KBM-7 (cell line): ENCODE measurements at places on chromosomes 3 and 15.

DNA sequence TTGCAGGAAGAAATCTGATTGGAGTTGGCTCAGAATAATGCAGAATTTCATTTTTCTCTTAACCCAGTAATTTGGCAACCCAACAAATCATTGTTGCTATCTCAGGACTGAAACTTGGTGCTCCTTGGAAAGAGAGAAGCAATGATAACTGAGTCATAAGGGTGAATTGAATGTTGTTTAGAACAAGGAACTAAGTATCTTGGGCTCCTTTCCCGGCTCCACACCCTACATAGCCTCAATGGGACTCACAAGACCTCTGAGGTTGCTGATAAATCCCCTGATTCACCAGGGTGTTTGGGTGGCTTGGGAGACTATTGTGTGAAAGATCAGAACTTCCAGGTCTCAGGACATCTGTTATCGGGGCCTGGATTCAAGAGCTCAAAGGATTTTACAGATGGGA, 7.8 kb upstream of the RAB8B start:
- no peak for DNase-seq

GRCh38 chr15:80904998-80905397, 84.6 kb downstream of the MESD start:
- no peak for DNase-seq

DNA sequence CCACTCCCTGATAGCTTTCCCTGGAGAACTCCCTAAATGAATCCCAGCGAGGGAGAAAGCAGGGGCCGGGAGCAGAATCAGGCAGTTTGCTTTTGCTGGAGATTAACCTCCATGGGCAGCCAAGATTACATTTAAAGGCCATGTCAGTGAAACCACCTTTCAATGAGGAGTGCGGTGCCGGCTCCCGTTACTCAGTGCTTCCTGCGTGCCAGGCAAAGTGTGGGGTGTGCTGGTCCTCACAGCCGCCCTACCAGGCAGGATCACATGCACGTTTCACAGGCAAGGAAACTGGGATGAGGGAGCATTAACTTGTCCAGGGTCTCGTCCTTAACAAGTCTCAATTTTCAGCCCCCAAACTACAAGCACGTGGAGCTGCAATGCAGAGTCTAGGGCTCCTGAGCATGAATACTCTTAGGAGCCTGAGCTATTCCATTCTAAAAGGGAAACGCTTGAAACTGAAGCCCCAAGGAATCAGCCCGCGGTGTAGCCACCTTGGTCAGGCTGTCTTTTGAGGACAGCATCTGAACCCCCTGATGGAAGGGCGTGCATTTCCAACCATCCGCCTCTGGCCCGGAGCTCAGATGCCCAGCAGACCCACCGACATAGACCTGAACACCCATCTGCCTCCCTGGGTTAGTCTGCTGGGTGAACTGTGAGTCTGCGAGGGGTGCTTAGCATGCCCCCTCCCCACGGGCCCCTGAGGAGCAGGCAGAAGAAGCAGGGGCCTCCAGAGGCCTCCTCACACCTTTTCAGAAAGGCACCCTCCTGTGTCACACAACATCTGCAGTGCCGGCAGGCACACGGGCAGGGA, 5.6 kb downstream of the IGDCC3 start:
- no peak for DNase-seq

GRCh38 chr3:124397088-124397487, 333.2 kb upstream of the UMPS start:
- DNase-seq, result no peak

- DNase-seq, result no peak
Observed at GRCh38 chr3:197499427-197499826, 56.3 kb downstream of the BDH1 start.

DNA sequence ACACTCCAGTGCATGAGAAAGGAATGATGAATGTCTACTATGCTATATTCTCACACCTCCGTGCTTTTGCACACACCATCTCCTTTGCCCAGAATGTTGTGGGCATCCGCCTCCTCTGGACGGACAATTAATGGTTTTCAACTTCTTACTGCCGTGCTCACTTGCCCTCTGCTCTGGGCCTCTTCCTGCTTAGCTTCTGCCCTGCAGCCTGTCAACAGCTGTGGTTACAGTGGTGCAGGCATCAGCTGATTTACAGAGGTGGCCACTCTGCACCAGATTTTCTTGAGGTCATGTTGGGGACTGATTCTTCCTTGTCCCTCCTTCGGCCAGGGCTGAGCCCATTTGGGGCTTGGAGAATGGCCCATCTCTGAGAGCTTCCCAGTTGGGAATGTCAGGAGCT, 56.5 kb upstream of the TMEM115 start:
- no peak for DNase-seq

DNA sequence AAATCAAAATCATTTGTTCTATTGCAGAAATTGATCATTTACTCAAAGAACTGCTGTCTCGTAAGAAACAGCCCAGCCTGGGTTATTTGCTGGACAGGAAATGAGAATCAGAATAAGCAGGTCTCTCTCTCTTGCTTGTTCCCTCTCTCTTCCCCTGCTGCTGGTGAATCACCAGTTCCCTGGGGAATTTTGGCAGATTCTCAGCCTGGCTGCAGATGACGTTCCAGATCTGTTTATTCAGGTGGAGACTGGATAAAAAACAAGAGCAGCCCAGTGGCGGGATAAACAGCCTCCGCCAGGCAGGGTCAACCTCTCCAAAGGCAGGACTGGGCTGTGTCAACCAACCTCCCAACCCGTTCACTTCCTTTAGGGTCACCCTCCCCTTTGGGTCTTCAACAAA, 72.1 kb downstream of the LRIG1 start:
- DNase-seq, result no peak

GRCh38 chr3:77404871-77405270, 365.0 kb downstream of the ROBO2 start:
- DNase-seq, result no peak

DNA sequence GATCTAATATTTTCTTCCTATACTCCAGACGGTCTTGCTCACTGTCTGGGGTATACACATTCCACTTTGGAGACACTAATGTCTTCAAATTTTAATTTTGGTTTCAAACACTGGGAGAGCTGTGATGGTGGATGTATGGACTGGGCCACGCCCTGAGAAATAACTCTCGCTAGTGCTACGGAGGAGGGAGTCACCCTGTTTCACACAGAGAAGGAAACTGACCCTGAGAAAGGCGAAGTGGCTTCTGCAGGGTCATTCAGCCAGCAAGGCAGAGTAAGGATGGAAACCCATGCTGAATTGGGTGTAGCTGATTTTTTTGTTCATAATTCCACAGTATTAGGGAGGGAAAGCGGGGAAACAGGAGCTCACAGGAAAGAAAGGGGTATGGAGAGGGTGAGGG, 8.6 kb upstream of the SKIC8 start:
- no peak for DNase-seq

DNA sequence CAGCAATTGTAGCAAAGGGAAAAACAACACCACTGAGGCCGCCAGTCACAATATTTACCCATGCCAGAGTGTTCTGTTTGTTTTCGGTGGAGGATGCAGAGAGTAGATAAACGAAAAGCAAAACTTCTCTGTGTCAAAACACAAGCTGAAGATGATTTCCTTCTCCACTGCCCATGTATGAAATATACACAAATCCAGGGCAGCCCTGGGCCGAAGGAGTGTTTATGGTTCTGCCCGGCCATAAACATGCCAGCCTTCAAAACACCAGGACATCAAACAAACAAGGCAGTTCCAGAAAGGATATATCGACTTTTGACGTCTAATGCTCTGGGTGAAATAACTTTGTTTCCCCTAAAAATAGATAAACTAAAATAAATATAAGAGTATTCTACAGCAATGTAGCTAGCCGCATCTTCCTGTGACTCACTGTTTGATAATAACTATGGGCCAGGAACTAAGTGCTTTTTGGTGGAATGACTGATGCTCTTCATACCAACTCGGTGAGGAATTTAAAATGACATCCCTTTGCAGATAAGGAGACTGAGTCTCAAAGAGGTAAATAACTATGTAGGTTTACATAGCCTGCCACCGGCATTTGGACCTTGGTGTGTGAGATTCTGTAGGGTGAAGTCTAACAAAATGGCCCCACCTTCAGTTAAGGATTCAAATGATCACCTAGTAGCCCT, 82.8 kb downstream of the MAGI1 start:
- no peak for DNase-seq

DNA sequence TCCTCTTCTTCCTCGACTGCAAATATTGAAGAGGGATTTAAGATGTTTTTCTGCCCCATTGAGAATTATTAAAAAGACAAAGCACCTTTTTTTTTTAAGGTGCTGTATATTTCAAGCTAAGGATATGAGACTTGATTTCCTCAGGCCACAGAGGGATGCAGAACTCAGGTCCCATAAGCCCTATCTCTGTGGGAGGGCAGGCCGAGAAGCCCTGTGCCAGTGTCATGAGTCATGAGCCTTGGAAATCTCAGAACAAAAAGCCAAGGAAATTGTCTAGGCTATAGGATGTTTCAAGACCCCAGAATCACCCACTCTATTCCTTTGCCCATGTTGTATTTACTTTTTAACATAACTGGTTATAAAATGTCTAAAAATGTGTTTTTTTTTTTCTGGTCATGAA, 7.3 kb downstream of the ESYT3 start:
- no peak for DNase-seq

- DNase-seq, result no peak
Observed at GRCh38 chr15:100114100-100114499, 227.7 kb downstream of the ADAMTS17 start.

- DNase-seq, result no peak
Observed at GRCh38 chr3:117871934-117872333, 1162.4 kb downstream of the TUSC7 start.

GRCh38 chr15:59138243-59138642, 33.3 kb downstream of the CCNB2 start:
- DNase-seq, result peak; percentile 81

- no peak for DNase-seq
Observed at GRCh38 chr15:40087991-40088928, 20.4 kb downstream of the BMF start.

DNA sequence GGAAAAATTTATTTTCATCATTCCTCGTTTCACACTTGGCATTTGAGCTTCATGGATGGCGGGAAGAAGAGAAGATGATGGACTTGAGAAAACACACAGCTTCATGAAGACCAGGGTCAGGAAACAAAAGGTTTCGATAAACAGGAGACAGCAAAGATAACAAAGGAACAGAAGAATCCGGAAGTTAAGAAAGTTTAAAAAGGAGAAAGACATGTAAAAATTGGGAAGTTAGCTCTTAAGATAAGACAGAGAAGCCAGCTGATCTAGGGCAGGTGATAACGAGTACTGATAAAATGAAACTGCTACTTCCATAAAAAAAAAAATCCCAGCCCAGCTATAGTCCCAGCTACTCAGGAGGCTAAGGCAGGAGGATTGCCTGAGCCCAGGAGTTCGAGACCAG, 23.9 kb downstream of the IL5RA start:
- DNase-seq, result peak; percentile 71

- peak; percentile 10 for DNase-seq
Observed at GRCh38 chr3:119350114-119350513, 55.9 kb downstream of the ARHGAP31 start.

DNA sequence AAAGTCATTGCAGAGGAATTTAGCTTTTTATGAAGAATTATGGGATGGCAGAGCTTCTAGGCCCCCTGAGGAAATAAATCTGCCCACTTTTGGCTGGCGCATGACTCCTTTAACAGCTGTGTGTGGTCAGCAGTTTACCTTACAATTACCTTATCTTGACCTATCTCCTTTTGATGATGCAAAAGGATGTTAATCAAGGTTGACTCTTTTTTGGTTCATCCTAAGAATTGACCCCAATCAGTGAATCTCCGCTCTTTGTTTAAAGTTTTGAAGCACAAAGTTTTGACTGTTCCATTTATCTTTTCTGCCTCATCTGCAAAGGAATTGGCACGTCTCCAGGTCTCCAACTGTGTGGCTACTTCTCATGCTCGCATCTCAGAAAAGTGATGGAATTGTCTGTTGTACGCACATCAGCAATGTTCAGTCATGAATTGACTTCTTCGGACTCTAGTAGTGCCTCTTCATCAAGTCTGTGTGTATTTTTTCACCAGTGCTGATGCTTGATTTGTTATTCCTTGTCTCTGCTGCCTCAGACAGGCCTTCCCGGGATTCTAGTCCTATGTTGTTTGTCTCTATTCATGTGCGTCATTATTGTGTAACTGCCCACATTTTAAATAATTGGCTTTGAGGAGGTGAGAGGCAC, 196.2 kb upstream of the CFAP20DC start:
- no peak for DNase-seq

GRCh38 chr15:77591968-77592613, 40.6 kb downstream of the LINGO1 start:
- DNase-seq, result no peak

DNA sequence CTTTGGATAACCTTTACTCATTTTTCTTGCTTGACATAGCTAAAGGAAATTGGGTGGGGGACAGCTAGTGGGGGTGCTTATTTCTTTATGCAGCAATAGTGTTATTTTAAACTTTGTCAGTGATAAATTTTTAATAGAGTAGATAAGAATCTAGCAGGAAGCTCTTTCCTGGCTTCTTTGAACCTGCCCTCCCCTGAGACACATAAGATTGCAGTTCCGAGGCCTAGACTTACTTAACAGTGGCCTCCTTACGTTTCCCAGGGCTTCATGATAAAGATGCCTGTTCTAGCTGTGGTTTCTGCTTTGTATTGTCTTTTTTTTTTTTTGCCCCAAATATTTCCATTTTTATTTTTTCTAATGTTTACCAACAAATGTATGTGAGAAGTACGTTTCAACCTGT, 170.1 kb downstream of the VPS8 start:
- no peak for DNase-seq

GRCh38 chr3:23253214-23253613, 50.1 kb downstream of the UBE2E2 start:
- no peak for DNase-seq

GRCh38 chr15:56052395-56053045, 59.1 kb upstream of the NEDD4 start:
- peak; percentile 57 for DNase-seq

GRCh38 chr3:11807686-11808085, 39.0 kb downstream of the TAMM41 start:
- DNase-seq, result no peak

GRCh38 chr3:122679085-122679881, 1.4 kb upstream of the PARP14 start:
- DNase-seq, result peak; percentile 92

DNA sequence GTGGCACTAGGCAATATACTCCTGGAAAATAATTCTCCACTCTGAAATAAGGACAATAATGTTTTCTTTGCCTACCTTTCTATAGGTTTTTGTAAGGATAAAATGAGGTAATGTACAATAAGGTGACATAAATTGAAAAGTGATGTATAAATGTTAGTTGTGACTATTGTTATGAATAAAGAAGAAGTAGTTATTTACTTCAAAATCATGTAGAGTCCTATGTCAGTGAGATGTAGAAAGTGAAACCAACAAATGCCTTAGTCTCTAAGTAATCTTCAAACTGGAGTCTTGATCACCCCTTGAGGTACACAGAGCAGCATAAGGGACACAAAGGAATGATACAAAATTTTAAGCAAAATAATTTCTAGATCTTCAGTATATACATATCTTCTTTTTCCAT, 60.3 kb upstream of the TP63 start:
- DNase-seq, result no peak

- peak; percentile 53 for DNase-seq
Observed at GRCh38 chr3:31934018-31934417, 47.0 kb downstream of the OSBPL10 start.

- DNase-seq, result no peak
Observed at GRCh38 chr3:126349611-126350501, 7.4 kb downstream of the KLF15 start.
